ENCODE measurements at places on chromosomes 6 and 20. TPM values are rescaled to one million over a fixed set of nuclear protein-coding genes. Genes with fewer than 3 reads are reported as not detected.

HRH3 gene
- total RNA-seq = 4.5 TPM

CLPSL2 gene
- 1.4 TPM for total RNA-seq

APCDD1L gene
- total RNA-seq = 3.2 TPM

LAMP5 gene
- 0.31 TPM for total RNA-seq

MAP3K5 gene
- total RNA-seq = 2.4 TPM

DNA sequence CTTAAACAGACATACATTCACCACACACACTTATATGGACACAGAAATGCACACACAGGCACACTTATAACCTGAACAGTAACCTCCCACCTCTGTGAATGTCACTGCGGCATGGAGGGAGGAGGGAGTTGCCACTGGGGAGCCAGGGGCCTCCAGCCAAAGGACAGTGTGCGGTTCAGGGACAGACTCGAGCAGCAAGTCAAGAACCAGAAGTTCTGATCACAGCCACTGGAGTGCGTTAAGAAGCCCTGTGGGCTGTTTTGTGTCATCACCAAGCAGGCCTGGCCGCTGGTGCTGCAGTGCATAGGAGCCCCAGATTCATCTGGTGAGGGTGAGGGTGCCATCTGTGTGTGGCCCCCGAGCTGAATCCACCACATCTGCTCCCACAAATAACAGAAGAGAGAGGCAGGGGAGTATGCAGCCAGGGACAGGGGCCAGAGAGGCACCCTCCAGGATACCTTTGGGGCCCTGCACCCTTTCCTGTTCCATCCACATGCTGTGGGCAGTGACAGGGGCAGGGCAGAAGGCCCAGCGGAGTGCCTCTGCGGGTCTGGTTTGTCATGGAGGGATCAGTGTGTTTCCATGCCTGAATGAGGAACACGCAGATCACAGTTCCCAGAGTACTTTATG is 20.3 kb downstream of the SYNDIG1 start:
- DNase-seq = no peak

DNA sequence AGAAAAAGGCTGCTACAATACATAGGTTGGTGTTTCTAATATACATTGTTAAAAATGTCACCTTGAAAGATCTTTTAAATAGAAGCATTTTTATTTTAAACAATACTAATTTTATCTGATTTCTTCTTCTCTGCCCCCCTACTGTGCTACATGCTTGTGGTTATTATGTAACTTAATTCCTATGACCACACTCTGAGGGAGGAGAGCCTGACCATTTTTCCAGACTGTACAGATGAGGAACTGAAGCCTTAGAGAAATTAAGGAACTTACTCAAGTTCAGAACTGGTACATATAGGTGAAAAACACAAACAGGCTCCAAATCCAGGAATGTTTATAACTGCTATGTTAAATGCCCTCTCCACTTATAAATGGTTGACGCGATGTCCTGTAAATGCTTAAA is 43.4 kb upstream of the ARHGAP18 start:
- no peak for DNase-seq

DNA sequence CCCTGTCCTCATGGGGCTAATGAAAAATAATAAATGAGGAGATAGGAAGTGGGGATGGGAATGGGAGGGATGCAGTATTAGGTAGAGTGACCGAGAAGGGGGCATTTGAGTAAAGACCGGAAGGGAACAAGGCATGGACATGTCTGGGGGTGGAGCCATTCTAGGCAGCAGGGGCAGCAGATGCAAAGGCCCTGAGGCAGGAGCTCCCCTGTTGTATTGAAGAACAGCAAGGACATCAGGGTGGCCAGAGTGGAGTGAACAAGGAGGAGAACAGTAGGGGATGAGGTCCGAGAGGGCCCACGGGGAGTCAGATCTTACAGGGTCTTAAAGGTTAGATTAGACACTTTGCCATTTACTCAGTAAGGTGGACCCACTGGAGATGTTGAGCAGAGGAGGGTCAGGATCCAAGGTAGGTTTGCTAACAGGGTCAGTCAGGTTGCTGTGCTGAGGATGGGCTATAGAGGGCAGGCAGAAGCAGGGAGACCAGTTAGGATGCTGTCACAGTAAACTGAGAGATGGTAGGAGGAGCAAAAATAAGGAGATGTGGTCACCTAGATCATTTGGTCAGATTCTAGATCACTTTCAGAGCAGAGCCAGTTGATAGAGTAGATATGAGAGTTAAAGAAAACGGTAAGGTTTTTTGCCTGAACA is 18.7 kb downstream of the TAF8 start:
- no peak for DNase-seq

GRCh38 chr6:106183430-106183829 is 97.3 kb downstream of the PRDM1 start:
- no peak for DNase-seq

GRCh38 chr6:123503619-123504018 is 133.1 kb downstream of the TRDN start:
- DNase-seq = no peak

DNA sequence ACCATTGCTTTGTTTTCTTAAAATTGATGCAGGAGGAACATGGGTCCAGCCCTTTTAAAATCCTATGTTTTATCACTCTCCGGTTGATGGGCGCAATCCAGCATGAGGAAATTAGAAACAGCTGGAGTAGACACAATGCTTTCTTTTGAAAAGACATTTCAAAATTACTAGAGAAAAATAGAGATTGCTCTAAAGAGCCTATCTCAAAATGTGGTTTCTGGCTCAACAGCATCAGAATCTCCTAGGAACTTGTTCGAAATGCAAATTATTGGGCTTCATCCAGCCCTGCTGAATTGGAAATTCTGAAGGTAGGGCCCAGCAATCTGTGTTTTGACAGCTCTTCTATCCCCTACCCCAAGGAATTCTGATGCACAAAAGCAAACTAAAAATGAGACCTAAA is 190.8 kb upstream of the BMP2 start:
- DNase-seq = no peak

DNA sequence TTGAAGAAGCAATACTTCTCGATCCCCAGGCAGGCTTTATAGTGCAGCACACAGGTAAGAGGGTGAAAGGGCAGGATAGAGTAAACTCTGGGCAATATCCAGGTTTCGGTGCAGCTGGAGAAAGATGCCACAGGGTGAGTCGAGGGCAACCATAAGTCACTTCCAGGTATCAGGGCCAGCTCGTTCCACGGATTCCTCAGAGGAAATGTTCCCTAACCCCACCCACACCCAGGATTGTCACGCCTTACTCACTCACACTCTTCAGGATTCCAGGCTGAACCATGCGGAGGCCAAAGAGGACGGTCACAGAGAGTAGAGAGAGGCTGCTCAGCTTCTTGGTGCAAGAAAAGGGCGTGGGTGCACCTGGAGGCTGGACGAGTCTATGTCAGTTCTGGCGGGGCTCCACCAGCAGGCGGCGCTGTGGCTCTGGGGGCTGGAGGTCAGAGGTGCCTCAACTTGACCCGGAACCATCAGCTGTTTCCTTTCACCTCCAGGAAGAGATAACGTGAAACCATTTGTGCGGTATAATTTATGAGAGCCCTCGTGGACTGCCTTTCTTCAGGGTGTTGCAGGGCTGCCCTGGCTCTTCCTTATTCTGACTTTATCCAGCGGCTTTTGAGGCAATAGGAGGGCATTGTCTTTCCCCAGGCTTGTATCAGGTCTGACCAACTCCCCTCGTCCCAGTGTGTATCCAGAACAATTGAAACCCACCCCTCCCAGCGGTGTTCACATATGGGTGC is 14.5 kb upstream of the WFDC12 start:
- peak; percentile 56 for DNase-seq

GRCh38 chr6:23308166-23308565 is 738.8 kb downstream of the HDGFL1 start:
- no peak for DNase-seq

- no peak for DNase-seq
These were observed 44.5 kb upstream of the NCOA3 start for GRCh38 chr20:47456952-47457724.

- DNase-seq = no peak
These were observed 4.5 kb upstream of the CD109 start for GRCh38 chr6:73691512-73691911.

GRCh38 chr6:75374961-75375400 is 90.4 kb upstream of the TMEM30A start:
- DNase-seq = no peak

DNA sequence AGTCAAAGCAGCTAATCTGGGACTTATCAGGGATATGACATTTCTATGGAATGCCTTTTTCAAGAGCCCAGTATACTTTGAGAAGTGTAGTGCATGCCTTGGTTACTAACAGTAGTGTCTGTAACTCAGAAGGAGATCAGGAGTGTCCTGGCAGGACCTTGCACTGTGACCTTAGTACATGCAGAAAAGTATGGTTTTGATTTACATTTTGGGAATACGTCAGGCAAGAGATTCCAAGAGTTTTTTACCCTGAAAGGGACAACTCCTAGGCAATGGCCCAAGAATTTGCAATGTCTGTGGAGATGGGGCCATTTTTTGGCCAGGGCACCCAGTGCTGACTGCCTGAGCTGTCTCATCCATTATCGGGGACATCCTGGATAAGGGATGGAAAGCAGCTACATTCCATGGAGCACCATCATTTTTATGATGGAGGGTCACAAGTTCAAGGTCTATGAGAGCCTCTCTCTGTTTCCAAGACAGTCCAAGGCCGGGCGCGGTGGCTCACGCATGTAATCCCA is 80.2 kb downstream of the FAM50B start:
- no peak for DNase-seq

All from H1 (cell line).